CD8-positive, alpha-beta T cell (primary cell): ENCODE measurements at places on chromosomes 5 and 9. TPM values are rescaled to one million over a fixed set of nuclear protein-coding genes. Genes with fewer than 3 reads are reported as not detected.

GRCh38 chr5:10301266-10301665, 6.4 kb downstream of the CMBL start:
- DNase-seq, result no peak

DNA sequence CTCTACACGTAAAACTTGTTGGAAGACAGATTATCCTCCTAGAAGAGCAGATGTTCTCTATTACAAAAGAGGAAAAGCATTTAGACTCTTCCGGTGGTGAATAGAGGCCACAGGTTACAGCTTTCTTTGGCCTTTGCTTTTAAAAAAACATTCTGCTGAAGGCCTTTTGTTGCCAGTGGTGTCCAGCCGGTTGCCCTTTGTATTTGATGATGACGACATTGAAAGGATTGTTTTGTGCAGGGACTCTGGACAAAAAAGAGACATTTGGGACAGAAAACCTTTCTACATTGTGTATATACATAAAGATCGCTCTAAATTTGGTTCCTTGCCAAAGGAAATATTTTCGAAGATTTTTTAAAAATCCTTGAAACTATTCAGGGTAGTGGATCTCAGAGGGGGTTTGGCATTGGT, 180.3 kb downstream of the C9orf152 start:
- DNase-seq, result no peak

DNA sequence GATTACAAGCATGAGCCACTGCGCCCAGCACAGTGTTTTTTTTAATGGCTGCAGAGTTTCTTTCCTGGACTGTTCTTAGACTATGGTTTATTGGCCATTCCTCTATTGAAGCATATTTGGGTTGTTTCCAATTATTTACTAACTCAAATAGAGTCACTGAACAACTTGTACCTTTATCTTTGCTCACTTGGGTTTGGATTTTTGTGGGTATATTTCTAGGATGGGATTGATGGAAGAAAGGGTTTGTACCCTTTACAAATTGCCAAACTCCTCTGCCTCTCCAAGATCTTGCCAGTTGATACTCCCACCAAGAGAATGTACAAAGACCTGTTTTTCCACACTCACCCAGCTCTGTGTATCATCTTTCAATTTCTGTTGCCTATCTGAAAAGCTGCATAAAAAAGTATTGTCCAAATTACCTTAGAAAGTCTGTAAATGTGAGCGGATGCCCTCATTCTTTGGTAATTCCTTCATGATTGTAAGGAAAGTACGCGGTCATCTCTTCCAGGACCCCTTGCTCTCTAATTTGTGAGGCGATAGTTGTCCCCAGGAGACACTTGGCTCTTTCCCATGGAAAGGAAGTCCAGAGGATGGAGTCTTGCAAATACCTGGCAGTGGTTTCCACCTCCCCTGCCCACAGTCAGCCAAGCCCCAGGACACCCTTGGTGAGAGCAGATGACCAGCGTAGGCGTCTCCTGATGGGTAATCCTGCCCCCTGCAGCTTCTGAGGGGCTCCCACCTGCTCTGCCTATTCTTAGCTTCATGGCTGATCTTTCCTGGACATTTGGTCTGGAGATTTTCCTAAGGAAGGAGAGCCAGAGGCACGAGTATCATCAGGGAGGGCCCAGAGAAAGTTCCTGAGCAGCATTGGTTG, 33.0 kb downstream of the ARHGEF37 start:
- DNase-seq, result no peak

DNA sequence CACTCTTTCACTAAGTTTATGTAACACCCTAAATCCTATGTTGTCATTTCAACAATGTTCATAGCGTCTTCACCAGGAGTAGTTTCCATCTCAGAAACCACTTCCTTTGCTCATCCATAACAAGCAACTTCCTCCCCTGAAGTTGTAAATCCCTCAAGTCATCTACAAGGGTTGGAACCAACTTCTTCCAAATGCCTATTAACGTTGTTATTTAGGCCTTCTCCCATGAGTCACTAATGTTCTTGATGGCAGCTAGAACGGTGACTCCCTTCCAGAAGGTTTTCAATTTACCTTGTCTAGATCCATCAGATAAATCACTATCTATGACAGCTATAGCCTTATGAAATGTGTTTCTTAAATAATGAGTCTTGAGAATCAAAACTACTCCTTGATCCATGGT, 73.3 kb upstream of the TARS1 start:
- DNase-seq, result no peak

GRCh38 chr5:136513430-136513829, 148.1 kb upstream of the TRPC7 start:
- no peak for DNase-seq

The ANKRD31 gene
- 0.84 TPM for total RNA-seq

- DNase-seq, result no peak
Observed at GRCh38 chr5:39274398-39275085, 55.2 kb upstream of the FYB1 start.

The GLRX gene
- total RNA-seq, result 19.5 TPM

DNA sequence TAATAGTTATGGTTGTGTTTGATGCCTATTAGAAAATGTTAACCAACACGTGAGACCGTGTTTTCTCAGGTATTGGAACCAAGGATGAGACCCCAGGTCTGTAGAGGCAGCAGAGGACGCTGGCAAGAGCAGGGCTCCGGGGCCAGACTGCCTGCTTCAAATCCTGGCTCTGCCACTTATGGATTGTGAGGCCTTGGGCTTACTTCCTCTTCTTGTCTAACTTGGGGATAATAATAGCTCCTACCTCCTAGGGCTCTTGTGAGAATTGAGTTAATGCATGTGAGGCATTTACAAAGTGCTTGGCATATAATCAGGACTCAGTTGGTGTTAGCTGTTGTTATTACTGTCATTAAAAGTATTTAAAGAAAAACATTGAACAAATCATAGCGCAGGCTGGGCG, 85.5 kb upstream of the PITX1 start:
- no peak for DNase-seq

DNA sequence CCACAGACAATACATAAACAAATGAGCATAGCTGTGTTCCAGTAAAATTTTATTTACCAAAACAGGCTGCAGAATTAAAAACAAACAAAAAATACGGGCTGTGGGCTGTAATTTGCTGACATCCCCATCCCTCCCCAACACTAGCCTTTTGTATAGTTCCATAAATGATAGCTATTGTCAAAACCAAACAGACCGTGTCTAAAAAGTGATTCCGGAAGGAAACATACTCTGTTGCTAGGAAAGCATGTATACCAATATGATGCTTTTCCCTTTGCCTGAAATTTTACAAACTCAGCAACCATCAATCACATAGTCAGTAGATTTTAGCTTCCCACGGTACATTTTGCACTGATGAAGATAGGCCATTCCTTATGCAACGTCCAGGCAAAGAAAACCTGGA, 80.0 kb downstream of the TMEM215 start:
- no peak for DNase-seq

DNA sequence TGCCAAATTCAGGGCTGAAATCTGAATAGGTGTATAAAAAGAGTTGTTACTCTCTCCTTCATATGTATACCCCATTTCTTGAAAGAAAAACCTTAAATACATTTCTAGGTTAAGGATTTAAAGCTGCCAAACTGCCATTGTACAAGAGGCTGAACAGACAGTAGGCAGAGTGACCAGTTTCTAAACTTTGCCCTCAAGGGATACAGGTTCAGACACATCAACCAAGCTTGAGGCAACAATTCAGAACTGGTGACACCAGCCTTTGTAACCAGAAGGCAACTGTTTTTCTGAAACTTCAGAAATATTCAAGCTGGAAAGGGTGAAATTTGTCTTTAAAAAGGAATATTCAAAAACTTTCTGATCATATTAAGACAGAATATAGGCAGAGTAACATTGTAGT, 47.5 kb downstream of the FAM114A2 start:
- DNase-seq, result no peak

The C7 gene
- total RNA-seq, result not detected

DNA sequence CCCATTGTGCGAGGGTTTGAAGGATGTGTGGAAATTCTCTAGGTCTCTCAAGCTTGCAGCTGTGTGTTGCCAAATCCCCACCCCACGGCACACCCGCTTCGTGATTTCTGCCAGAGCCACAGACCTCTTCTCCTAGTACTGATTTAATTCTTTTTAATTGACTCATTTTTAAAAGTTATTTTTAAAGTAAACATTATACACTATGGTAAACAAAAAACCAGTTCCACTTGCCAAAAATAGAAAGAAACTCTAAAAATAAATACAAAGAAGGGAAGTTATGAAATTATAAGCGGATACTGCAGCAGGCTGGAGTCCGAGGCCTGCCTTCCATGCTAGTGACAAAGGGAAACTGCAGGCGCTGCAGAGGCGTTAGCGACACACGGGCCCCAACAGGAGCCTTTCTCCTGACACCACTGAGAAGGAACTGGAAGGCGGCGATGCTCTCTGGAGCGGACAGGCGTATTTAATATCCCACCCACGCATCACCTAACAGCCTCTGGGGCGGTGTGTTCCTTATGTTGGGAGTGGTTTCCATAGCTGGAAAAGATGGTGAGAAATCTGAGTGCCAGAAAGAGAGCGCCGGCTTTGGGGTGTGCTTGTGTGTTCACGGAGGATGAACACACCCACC, 122.5 kb downstream of the COL23A1 start:
- DNase-seq, result peak; percentile 17

The ZBTB34 gene
- total RNA-seq, result 3.0 TPM
